ENCODE measurements at places on chromosomes 7 and 10. TPM values are rescaled to one million over a fixed set of nuclear protein-coding genes. Genes with fewer than 3 reads are reported as not detected.

Gene EGFR
- total RNA-seq = 57.5 TPM

Gene OR2A5
- total RNA-seq = not detected

Gene SSC4D
- total RNA-seq = 14.0 TPM

Gene XRCC2
- 1.6 TPM for total RNA-seq

Gene OR6V1
- not detected for total RNA-seq

Gene ADARB2
- 0.15 TPM for total RNA-seq

Gene MRM2
- 18.9 TPM for total RNA-seq

Gene LIPK
- not detected for total RNA-seq

Gene ELAPOR2
- total RNA-seq = 25.8 TPM

Gene CISD1
- total RNA-seq = 28.4 TPM

Gene SLC26A4
- 223 TPM for total RNA-seq

Gene CYP2C8
- total RNA-seq = 3.4 TPM

Gene ZNF467
- total RNA-seq = 14.4 TPM

Gene HOXA13
- total RNA-seq = not detected

Gene NYAP1
- total RNA-seq = 1.3 TPM

Gene AKR1C8
- total RNA-seq = not detected

Gene RPS24
- total RNA-seq = 1,742 TPM

Gene CALCR
- not detected for total RNA-seq

Gene KCNK18
- total RNA-seq = not detected

Gene ZFAND2A
- total RNA-seq = 57.0 TPM

Gene TFEC
- total RNA-seq = 5.0 TPM

Gene IFIT1
- 11.6 TPM for total RNA-seq

Gene PRTFDC1
- 4.3 TPM for total RNA-seq

Gene CALHM1
- not detected for total RNA-seq

Gene SFRP5
- not detected for total RNA-seq

Gene MYOF
- total RNA-seq = 156 TPM

Gene UCN3
- total RNA-seq = not detected

Gene CDC14C
- not detected for total RNA-seq

Gene TRIM74
- total RNA-seq = not detected

Gene GIMAP1
- total RNA-seq = 8.6 TPM

Gene TAS2R41
- not detected for total RNA-seq

Gene CALHM3
- total RNA-seq = not detected

Gene C1QL3
- not detected for total RNA-seq

Gene MOGAT3
- not detected for total RNA-seq

Gene TUBAL3
- total RNA-seq = 1.1 TPM

Gene PTF1A
- total RNA-seq = not detected

Gene NPFFR1
- total RNA-seq = under 0.01 TPM

Measured in thyroid gland (tissue), 4 donors.